ENCODE measurements at places on chromosomes 4 and X.

- no peak for DNase-seq
Observed at GRCh38 chr4:83748711-83749110, 212.8 kb downstream of the GPAT3 start.

- DNase-seq: no peak
Observed at GRCh38 chr4:57412259-57413054, 302.3 kb upstream of the IGFBP7 start.

- DNase-seq: no peak
Observed at GRCh38 chr4:147769386-147769785, 37.5 kb downstream of the ARHGAP10 start.

GRCh38 chr4:53840643-53841042, 223.8 kb downstream of the CHIC2 start:
- no peak for DNase-seq

- DNase-seq: no peak
Observed at GRCh38 chrX:111460607-111461006, 48.6 kb upstream of the DCX start.

GRCh38 chr4:186900232-186900900, 176.7 kb upstream of the FAT1 start:
- no peak for DNase-seq

DNA sequence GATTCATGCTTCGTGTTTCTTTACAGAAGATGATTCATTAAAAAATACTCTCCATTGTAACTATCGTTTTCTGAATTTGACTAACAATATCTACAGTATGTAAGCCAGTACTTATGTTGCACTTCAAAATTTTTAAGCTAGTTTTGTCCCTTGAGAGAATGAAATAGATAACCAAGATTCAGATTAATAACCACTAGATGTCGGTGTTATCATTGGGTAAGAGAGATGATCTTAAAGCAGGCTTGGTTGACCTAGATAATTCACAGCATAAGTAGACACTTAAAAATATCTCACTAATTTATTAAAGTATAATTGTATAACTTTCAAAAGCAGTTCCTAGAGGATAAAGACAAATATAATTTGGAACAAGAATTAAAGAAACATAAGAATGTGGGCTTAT, 430.9 kb downstream of the C4orf33 start:
- no peak for DNase-seq

DNA sequence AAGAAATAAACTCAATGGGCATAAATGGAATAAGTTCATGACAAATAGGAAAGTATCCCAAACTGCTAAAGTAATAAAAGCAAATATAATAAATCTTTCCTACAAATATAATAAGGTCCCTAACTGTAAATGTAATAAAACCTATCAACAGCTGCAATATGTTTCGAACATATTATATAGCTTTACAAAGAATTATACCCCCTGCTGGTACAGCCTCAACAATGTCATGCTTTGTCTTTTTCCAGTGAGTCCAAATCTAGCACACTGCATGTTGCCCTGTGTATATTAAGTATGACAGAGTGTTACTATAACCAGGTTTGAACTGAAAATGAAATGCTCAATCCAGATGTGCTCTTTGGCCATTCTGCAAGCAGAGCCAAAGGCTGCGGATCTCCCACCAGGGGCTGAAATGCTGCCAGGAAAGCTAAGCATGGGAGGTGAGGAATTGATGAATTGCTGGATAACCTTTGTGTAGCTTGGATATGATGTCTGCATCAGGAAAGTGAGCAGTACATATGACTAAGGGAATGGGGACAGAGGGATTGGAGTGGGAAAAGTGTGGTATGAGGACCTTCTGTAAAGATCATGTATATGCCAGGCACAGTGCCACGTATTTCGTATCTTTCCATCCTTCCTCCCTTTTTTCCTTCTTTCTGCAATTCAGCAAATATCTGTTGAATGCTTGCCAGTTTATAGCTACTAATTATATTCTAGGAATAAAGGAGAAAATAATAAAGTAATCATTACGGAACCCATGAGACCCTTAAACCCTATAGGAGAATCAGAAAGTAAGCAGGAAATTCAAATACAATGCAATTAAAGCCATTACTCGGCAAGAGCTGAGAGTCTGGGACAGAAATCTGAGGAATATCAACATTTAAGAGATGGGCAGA, 954.6 kb upstream of the LCORL start:
- DNase-seq: no peak

DNA sequence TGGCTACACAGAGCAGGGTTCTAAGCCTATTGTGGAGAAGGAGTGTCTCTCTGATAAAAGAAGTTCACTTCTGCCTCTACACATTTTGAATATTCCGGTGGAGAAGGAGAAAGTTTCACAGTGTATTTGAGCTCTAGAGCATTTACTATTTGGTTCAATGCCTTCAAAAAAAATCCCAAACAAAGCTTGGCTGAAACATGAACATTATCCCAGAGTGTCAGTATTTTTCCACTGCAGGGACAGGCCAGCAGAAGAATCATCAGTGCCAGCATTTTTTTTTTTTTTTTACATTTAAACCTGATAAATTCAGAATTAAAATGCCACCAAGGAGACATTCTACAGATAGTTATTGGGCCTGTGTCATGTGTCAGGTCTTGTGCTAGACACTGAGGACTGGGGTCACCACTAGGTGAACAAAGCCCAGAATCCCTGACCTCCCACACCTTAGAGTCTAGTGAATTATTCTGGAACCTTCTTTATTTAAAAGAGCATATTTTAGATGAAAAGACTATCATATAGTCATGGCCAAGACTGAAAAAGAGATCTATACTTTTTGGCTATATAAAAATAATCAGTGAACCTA, 48.0 kb upstream of the NAP1L5 start:
- no peak for DNase-seq

- no peak for DNase-seq
Observed at GRCh38 chr4:6693231-6694176, at the start of gene S100P. TSS of gene S100P (plus strand) at chr4:6693878. CDS start at chr4:6693933, 55 bp downstream.

DNA sequence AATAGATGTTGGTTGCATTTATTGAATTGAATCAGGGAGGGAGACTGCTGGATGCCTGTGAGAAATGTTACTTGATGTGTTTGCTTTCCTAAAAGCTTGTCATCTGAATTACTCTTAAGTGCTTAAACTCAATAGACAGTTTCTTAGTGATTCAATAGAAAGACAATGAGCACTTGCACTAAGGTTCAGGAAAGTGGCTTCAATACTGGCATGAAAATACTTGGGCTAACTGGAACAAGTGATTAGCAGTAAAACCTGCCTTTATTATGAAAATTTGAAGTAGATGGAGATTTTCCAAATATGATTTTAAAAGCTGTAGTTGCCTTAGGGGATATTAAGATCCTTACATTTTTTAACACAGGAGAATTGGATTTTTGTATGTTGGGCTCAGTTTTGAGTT, 123.3 kb downstream of the RNF150 start:
- DNase-seq: no peak

DNA sequence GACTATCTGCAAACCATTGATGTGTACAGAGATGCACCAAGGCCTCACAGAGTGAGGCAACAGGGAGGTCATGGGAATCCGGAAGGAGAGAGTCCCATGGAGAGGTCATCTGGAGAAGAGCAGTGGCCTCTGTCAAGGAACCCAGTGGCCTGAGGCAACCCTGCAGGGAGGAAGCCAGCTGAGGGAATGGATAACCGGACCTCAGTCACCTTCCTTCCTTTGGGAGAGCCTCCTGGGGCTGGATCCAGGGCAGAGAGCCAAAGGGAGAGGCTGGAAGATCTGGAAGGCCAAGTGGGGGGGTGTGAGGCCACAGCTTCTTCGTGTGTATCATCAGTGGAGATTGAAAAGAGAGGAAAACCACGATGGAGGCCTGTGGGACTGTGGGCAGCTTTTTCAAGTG, 24.3 kb upstream of the CD38 start:
- no peak for DNase-seq

DNA sequence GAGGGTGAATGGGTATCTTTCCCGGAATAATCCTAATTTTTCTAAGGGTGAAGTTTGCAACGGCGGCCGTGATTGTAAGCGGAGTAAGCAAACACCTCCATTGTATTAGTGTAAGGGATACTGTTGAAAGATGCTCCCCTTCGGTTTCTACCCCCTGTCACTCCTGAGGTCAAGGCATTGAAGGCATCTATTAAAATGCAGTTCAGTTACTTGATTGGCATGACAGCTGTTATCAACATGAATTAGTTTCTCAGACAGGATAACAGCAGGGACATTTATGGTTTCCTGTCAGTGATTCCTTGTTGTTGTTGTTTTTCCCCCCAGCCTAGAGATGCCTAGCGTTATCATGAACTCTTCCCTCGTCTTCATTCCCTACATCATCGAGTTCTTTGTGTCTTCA, 552 bp downstream of the SLC25A14 start:
- DNase-seq: no peak

DNA sequence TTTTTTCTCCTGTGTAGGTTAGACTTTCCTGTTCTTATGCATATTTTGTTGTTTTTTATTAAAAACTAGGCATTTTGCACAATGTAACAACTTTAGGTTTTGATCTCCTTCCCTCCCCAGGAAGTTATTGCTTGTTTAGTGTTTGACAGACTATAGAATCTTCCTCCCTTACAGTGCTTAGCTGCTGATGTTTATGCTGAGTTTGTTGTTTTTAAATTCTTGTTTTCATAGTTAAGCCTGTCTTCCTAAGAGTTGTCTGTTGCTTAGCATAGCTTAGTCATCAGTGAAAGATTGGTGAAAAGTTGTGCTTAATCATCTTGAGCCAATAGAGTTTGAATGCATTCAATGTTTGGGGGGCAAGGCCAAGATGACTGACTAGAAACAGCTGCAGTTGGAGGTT, 157.5 kb downstream of the NKX6-1 start:
- DNase-seq: no peak

- DNase-seq: no peak
Observed at GRCh38 chr4:3209551-3210325, 39.2 kb upstream of the MSANTD1 start.

DNA sequence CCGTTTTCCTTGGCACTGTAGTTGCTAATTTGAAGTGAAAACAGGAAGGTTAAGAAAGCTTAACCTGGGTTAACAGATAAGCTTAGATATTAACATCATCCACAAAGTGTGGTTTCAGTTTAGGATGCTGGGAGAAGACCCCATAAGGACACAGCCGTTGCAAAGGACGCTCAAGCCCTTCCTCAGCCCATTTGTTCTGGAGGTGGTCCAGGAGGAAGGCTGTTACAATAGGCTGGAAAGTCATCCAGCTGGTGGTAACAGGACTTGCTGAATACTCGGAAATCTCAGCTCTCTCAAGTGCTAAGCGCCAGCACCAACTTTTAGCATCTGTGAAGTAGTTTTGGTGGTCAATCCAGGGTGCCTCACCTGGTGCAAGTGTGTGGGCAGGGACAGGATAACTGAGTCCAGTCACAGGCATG, 14.2 kb downstream of the CHST7 start:
- no peak for DNase-seq

- no peak for DNase-seq
Observed at GRCh38 chr4:1010395-1011021, 918 bp upstream of the FGFRL1 start.

DNA sequence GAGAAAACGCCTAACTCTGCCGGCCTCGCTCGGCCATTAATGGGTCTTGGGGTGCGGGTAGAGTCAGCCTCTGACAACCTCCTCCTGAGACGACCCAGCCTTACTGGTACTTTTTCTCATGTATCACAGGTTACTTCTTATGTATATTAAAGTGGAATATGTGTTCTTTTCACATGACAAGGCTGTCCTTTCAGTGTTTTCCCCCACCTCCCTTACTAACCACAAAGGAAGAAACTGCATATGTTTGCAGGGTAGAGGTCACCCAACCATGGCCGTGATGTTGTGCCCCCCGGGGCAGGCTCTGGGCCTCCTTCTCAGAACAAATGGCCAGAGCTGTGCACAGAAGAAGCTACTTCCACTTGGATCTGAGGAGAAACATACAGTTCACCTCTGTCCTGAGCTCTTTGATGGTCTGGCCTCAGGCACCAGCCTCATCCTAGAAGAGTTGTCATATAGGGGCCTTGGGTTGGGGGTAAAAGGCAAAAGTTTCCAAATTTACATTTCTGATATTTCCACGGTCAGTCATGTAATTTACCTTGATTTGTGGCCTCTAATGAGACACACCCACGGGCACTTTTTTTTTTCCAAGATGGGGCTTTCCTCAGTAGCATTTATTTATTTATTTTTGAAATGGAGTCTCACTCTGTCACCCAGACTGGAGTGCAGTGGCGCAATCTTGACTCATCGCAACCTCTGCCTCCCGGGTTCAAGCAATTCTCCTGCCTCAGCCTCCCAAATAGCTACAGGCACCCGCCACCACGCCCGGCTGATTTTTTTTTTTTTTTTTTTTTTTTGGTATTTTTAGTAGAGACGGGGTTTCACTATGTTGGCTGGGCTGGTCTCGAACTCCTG, 1.9 kb downstream of the SOWAHD start:
- no peak for DNase-seq

DNA sequence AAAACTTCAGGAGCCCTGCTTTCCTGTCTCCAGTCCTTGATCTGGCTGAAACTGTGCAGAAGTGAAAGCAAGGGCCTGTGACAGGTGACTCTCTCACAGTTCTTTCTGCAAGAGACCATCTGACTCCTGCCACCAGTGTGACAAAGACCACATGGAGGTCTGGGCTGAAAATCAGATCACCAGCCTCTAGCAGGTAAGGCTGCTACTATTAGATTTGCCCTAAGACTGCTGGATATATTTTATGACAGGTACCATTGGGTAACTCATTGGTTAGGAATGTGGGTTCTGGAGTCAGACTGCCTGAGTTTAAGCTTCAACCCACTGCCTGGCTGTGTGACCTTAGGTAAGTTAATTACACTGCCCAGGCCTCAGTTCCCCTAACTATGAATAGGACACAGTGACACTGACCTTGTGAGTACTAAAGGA, 163.3 kb upstream of the SLC7A11 start:
- no peak for DNase-seq

- DNase-seq: no peak
Observed at GRCh38 chrX:2430265-2430825, 70.4 kb downstream of the DHRSX start.

DNA sequence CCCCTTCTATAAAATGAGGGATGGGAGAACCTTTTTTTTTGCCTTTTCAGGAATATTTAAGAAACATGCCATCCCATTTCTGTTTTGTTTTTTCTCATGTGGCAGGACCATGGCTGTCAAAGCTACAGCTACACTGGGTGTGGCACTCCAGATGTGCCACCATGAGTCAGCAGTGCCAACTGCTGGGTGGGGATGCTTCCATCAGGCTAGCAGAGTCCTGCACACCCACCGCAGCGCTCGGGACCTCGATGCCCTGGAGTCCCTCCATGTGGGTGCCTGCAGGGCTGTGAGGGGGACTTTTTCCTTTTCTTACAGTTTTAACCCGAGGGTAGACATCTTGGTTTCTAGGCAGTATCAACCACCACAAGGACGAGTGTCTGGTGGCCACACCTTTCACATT, 352.6 kb downstream of the NR3C2 start:
- no peak for DNase-seq

Measured in liver (tissue), 10 donors.